NCI-H2081 treated with DMSO at 0.1 percent for 48 hours (cell line): ENCODE measurements at places on chromosomes 16 and 17.

- DNase-seq = no peak
These were observed 11.1 kb downstream of the PMM2 start for GRCh38 chr16:8808613-8809353.

DNA sequence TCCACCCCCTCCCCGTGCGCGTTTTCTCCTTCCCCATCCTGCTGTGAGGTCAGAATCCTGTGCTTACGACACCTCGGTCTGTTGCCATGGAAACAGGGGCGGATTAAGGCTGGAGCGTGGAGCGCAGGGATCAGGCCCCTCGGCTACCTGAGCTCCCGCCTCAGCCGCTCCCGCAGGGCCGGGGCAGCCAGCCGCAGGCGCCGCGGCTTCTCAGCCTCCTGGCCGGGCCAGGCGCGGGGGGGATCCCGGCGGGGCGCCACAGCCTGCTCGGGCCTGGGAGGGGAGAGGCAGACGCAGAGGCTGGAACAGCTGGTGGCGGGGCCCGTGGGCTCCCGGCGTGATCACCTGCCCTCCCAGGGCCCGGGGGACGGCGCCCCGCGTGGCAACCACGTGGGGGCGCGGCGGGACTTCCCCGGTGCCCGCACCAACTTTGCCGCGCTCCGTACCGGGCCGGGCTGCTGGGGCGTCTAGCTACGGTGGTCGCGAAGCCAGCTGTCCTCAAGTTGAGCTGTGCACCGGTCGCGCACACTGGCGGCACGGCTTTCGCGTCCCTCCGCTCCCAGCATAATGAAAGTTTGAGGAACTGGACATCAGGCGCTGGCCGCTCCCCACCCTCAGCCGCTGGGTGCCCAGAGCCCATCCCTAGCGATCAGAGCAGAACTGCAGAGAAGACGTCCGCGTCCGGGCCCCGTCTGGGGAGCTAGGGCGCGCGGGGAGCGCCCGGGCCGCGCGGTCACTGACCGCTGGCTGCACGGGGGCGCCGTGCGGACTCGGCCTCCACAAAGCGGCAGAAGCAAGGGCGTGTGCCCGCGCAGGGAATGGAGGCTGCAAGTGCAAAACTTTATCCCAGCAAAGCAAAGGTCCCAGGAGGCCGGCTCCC is 1.2 kb downstream of the RTN4RL1 start:
- no peak for DNase-seq

DNA sequence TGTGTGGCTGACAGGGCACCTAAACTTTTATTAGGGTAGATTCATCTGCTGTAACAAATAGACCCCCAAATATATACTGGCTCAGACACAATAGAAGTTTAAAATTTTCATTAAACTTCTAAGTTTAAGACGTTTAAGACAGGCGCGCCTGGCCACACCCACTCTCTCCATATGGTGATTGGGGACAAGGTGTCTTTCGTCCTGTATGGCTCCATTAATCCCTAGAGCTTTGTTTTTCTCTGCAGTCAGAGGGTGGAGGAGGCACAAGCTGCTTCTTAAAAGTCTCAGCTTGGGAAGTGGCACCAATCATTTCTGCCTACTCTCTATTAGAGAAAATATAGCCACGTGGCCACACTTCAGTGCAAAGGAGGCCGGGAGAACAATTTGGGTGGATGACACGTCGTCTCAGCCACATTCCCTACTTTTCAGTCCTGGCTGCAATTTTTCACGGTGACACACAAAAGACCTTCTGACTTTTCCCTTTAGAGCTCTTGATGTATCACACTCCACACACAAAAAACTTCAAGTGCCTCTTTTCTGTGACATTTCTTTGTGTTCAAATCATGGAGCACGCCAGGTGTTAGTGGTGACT is 125.5 kb upstream of the CACNG3 start:
- no peak for DNase-seq

DNA sequence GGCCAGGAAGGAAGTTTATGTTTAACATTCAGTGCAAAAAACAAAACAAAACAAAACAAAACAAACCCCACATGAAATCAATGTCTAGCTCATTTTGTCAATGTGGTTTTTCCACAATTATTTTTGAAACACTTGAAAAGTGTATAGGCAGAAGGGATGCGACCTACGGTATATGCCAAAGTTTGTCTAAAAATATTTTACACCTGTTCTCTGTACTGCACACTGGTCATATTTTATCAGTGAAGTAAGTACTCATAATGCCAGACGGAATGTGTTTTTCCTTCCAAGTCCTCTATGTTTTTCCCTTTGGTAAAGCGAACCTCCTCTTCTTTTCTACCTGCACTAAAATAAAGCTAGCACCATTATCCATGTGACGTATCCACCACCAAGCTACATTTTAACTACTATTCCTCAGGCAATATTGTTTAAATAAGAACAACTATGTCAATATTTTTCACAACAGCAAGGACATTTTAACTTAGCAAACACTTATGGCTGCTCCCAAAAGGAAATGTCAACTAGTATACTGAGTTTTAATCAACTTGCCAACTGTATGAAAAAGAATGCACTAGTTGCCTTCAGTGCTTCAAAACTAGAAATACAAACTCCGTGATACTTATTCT is 10.3 kb downstream of the TOB1 start:
- DNase-seq = no peak

DNA sequence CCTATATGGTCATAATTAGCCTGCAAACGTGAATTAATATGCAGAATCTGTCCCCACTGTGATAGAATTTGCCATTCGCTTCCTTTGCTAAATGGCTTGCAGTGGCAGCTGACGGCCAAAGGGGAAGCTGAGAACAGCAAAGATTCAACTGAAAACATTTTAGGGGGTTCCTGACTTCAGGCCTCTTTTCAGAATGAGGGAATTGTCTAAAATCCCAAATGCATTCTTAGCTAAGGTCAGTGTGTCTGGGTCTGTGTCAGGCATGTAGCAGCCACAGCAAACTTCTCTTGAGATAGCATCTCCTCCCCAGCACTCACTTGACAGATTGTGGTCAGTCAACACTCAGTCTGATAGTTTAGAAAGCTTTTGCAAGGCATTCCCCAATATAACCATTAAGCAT is 701.1 kb downstream of the WWOX start:
- no peak for DNase-seq

- no peak for DNase-seq
These were observed 7.1 kb upstream of the CNP start for GRCh38 chr17:41959336-41960095.

GRCh38 chr17:18009609-18010420 is 29.2 kb downstream of the ATPAF2 start:
- DNase-seq = no peak

DNA sequence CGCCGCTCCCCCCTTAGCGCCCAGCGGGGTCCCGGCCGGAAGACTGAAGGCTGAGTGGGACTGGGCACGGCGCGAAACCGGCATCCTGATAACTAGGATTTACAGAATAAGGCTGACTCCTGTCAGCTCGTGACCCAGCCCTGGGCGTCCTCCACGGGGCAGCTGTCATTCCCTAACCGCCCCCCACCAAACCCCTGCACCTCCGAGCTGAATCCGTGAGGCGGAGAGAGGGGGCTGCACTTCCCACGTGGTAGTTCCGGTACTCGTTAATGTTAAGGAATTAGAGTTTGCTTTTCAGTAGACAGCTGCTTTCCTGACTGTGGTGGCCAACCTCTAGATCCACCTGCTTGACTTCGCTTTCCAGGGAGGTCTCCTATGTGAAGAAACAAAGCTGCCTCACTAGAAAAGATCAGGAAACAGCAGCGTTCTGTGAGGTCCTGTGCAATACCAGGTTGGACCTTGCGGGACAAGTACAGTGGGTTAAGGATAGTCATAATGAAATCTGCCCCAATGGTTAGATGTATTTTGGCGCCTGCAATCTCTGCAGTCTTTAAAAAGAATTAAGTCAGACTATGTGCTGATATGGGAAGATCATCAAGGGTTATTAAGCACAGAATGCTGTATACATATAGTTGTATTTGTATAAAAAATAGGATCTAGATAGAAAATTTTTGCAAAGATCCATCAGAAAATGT is 1.1 kb upstream of the WBP2 start:
- DNase-seq = no peak

GRCh38 chr16:83037102-83037501 is 410.3 kb downstream of the CDH13 start:
- no peak for DNase-seq

DNA sequence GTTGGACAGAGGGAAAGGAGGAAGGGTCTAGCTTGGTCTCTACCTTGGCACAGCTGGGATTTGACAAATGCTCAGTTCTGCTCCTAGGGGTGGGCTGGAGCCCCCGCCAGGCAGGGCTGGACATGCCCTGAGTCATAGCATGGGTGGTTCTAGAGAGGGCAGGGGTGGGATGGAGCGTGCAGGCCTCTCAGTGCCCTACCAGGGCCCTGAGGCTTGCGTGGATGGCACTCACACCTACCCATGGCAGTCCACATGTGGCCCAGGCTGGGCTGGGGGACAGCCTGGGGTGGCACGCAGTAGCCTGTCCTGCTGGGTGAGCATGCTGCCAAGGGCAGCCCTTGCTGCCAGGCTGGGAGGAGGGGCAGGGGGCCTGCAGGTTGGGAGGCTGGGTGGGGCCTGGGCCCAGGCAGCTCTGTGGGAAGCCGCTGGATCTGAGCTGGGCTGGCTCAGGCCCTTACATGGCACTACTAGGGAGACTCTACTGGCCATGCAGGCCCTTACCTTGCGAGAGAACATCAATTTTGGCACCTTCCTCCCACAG is 11.2 kb downstream of the DOC2B start:
- no peak for DNase-seq

DNA sequence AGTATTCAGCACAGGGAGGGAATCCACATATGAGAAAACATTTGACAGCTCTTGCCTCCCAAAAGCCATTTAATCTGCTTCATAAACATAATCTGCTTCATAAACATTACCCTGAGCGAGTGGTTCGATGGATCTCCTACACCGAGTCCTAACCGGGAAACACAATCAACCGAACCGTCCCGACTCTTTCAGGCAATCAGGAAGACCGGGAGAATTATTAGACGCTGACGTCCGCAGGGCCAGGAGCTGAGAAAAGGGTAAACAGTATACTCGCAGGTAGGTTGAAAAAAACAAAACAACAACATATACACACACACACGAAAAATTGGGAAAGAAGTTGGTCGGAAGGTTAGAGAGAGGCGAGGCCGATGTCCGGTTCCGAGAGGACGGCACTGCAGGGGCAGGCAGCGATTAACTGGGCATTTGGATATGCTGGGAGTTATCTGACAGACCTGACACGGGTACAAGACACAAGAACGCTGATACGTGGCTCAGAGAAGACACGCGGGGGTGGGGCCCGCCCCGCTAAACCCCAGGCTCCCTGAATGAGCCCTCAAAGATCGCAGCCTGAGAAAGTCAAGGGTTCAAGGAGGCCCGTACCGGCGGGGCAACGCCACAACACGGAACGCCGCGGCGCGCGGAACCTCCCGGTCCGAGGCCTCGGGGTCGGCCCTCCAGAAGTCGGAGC is 585 bp downstream of the AP1G1 start:
- DNase-seq = no peak

DNA sequence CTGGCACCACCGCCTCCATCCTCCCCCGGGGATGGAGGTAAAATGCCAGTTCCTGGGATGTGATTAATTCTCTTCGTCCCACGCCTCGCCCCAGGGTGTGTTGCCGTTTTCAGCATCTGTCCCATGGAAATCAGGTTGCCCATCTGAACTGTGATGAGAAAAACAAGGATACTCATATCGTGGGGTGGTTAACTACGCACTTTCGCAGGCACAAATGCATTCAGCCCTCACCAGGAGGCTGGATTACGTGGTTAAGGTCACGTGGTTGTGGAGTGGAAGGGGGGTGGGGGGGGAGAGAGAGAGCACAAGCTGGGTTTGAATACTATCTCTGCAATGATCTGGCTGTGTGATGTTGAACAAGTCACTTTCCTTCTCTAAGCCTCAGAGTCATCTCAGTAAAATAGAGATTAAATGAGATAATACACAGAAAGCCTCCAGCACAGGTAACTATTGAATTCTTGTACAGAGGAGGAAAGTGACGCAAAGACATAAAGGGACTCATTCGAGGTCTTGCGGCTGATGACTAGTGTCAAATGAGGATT is 74.7 kb downstream of the BMERB1 start:
- no peak for DNase-seq

GRCh38 chr16:66315210-66315825 is 51.2 kb upstream of the CDH5 start:
- no peak for DNase-seq

GRCh38 chr17:69335058-69335457 is 8.1 kb upstream of the ABCA5 start:
- DNase-seq = no peak

GRCh38 chr17:6069539-6070429 is at the start of gene WSCD1:
Gene WSCD1 (plus strand): TSS chr17:6070379. CDS start chr17:6080659, 10,280 bp downstream.
- no peak for DNase-seq

DNA sequence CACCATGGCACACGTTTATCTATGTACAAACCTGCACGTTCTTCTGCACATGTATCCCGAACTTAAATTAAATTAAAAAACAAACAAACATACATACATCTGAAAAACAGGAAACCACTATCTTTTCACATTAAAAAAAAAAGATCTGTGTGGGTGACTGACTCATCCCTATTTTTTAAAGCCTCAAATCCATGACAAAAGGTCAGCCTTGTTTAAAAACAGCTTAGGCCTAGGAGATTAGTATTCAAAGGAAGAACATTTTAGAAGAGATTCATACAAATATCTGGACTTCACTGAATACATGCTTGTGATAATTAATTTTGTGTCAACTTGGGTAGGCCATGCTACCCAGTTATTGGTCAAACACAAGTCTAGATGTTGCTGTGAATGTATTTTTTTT is 4.7 kb upstream of the PRKAR1A start:
- no peak for DNase-seq

DNA sequence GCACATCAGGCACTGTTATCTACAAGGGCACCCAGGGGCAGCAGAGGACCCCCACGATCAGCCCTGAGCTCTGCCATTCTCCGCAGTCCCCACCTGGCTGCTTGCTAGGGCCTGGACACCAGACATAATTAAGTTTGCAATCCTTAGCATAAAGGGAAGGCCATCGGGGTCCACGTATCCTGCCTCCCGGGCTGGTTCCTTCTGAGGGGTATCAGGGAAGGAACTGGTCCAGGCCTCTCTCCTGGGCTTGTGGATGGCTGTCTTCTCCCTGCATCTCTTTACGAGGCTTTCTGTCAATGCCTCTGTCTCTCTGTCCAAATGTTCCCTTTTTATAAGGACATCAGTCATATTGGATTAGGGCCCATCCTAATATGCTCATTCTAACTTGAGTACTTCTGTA is 77.8 kb downstream of the CYLD start:
- DNase-seq = no peak
